ENCODE measurements at places on chromosomes 3 and 15.
A peak's percentile ranks its signal among the peaks of the same experiment; 100 is the strongest.

DNA sequence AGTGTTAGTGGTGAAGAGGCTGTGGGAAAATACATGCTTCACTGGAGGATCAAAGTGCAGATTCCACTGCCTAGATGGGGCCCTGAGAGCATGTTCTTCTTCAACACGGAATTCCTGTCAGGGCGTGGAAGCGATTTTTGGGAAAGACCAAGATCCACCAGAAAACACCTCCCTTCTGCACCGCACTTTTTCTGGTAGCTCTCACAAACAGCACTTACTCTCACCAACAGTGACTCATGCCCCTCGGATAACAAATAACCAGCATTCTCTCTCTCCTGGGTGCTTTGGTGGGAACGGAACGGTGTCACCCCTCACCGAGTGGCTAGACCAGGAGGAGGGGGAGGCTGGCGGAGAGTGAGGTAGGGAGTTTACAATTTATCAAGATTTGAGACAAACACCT lies 40.1 kb downstream of the ADAMTSL3 start:
- DNase-seq = no peak

DNA sequence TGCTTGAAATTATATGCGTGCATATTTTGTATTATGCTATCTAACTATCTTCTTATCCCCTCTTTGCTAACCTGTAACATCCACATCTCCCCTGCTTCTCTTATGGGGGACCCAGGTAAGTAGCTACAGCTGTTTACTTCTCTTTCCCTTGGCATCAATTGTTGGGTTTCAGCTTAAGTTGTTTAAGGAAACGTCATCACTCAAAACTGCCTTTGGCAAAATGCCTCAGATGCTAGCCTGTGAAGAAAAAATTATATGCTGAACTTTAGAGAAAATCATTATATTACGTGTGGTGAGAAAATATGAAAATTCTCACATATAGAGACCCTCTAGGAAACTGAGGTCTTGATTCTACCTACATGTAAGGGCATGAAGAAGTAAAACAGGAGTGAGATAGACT lies 447.0 kb upstream of the NECTIN3 start:
- DNase-seq = no peak

- DNase-seq = peak; percentile 46
Measured at GRCh38 chr3:25547943-25548674, 116.6 kb downstream of the TOP2B start.

DNA sequence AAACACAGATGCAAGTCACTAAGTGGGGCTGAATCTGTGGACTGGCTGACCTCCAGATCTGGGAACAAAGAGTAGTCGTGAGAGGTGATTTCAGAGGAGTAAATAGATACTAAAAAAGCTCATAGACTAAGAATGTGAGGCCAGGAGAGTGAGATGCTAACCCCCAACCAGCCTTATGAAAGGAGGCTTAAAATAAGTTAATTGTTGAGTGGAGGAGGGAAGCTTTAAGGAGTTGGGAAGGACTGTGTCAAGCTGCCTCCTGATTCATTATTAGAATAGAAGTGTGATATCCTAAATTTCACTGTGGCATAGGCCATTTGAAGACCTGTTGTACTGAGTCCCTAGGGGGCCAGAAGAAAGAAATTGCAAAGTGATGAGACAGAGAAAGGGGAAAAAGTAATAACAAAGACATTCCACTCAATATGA lies 107.6 kb downstream of the RBPMS2 start:
- peak; percentile 3 for DNase-seq

DNA sequence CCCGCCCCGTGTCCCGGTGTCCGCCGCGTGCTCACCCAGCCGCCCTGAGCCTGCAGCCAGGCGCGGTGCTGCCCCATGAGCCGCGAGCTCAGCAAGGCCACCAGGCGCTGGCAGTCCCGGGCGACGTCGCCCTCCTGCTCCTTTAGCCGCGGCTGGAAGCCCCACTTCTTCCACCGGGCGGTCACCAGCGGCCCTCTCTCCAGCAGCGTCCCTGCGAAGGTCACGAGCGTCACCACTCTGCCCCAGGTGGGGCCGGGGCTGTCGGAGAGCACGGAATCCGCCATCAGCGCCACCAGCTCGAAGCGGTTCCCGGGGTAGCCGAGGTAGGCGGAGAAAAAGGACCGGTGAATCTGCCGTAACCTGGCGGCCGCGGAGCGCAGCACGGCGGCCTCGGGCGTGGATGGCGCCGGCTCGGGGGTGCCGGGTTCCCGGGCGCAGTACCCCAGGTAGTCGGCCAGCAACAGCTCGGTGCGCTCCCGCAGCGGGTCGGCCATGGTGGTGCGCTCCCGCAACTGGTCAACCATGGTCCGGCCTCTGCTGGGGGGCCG lies 298 bp downstream of the BCL2L10 start:
- no peak for DNase-seq

DNA sequence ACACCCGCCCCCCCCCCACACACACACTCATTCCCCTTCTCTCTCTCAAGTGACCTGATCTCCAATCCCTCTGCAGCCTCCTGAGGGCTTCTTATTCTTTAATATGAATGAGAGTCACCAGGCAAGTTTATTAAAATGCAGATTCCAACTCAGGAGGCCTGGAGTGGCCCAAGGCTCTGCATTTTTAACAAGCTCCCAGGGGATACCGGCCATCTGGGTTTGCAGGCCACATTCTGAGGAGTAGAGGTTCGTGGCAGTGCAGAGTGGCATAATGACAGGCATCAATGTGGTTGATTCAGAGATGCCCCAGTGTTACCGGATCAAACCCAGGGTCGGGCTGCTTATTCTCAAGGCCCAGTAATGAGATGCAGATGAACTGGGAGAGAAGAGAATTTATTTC lies 18.9 kb downstream of the EIF1B start:
- DNase-seq = no peak

DNA sequence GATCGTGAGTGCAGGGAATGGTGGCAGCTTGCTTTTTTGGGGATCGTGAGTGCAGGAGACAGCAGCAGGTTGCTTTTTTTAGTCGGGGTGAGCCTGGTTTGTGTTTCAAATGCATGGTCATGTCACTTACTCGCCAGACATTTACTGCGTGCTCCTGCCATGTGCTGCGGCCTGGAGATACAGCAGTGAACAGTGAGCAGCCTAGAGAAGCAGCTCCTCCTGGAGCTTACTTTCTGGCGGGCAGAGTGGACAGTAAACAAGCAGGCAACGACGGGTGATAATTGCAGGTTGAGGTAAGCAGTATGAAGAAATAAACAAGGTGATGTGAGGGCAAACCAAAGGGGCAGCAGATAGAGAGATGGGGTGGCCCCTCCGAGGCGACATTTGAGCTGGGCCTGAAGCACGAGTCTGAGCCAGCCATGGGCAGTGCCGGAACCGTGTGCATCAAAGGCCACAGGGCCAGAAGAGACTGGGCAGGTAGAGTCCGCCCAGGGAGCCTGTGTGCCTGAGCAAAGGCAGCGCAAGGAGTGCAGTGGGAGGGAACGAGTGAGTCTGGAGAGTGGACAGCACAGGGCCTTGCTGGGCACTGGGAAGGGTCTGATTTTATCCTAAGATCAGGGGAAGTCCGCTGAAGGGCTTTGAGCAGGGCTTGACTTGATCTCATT lies 57.3 kb upstream of the RASA2 start:
- DNase-seq = no peak

DNA sequence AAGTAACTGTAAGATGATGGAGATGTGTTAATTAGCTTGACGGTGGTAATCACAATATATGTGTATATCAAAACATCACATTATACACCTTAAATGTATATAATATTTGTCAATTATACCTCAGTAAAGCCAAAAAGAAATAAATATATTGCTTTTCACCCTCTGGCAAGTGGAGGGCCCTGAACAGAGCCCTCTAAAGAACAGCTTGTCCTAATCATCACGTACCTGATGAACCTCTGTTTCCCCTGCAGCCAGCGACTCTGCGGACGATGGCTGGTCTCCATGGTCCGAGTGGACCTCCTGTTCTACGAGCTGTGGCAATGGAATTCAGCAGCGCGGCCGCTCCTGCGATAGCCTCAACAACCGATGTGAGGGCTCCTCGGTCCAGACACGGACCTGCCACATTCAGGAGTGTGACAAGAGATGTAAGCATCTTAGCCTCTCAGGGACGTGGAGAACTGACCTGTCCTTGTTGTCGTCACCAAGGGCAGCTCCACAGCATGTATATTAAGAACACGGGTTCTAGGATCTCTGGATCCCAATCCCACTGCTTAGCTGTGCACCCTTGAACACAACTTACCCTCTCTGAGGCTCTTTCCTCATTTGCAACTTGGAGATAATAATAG lies 6.3 kb downstream of the THBS1 start:
- DNase-seq = peak; percentile 4

DNA sequence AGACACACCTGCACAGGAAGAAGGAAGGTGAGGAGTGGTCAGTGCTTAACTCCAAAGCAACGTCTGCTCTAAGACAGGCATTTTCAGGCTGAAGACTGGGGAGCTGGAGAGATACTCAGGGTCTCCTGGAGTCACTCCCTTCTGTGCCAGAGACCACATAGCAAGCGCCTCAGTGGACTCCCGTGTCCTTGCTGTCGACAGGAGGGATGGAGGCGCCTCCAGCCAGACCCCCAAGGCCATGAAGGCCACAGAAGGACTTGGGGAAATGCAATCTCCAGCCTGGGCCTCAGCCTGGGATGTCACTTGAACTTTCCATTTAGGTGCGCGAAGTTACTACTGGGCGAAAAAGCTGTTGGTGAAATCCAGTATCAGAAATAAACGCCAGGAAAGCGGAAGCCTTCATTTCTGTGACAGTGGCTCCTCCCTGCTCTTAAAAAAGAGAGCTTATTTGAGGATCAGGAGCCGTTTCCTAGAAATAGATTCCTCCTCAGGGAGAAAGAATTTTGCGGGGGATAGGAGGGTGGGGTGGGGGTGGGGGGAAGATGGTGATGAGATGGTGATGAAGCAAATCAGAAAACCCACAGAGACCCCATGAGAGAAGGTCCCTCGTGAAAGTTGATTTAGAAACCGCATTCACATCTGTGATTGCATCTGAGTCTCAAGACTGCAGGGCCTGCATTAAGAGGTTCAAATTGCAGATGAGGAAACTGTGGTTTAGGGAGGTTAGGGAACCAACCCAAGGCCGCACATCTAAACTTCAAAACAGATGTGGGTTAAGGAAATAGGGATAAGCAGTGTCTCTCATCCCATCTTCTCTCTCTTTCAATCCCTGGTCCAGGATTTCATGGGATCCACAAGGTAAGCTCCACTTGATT lies 78.8 kb downstream of the ATP2B2 start:
- no peak for DNase-seq

- DNase-seq = no peak
Measured at GRCh38 chr3:37859354-37859753, 2.3 kb upstream of the CTDSPL start.

DNA sequence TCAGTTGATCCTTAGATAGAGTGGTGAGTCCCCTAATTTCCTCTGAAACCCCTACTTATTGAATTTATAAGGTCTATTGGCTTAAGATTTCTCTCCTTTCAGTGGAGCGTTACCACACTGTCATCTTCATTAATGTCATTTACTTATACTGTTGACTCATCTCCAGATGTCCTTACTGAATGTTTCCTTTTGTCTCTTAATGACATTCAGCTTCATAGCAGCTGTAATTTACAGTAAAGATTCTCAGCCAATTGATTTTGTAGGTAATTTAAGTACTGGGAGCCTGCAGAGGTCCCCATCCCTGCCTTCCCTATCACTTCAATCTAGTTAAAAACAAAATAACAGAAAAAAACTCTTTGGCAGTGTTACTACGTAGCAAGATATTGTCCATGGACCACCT lies 18.8 kb downstream of the STX19 start:
- no peak for DNase-seq

GRCh38 chr15:33565094-33565493 lies 254.3 kb downstream of the RYR3 start:
- peak; percentile 21 for DNase-seq

GRCh38 chr3:37641556-37641955 lies 220.1 kb upstream of the CTDSPL start:
- no peak for DNase-seq

DNA sequence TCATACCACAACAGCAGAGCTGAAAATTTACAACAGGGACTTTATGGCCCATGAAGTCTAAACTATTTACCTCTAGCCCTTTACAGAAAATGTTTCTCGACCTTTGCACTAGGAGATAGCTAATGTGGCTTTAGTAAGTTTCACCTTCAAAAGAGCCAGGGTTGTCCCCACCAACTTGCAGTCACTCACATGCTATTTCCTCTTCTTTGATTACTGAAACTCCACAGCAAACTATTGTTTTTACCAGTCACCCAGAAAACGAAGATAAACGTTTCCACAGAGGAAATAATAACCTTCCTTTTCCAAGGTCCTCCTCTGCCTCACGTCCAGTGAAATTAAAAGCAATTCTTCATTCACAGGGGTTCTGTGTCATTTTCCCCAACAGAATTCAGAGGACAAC lies 48.2 kb downstream of the WWTR1 start:
- no peak for DNase-seq

DNA sequence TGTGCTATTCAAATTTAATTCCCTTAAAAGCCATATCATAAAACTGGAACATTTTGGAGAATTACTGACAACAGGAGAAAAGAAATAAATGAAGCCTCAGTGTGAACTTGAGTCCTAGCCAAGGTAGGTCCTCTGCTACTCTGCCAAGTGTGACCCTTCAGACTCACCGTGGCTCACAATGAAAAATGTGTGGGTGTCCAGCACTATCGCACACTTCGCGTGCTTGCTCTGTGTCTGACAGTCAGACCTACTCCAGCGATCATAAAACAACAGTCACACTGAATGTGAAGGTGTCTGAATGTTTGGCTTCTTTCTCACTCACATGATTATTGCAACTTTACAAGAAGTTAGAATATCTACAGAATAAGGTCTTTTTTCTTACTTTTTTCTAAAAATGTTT lies 65.8 kb upstream of the TRA2B start:
- DNase-seq = no peak

DNA sequence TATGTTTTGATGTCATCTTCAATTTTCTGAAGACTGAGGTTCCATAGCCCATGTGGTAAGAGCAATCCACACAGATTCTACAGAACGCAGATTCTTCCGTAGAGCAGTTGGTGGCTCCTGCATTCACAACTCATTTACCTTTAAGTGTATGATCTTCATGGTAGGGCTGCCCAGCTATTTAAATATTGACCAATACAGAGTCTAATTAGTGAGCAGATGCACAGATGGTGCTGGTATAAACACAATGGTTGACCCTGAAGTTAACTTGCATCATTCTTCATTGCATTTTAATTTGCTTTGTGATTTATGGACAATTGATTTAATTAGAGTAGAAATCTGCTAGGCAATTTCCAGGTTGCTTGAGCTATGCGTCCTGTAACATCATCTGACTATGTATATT lies 269.2 kb downstream of the SQOR start:
- no peak for DNase-seq

- DNase-seq = no peak
Measured at GRCh38 chr3:98325055-98325454, 28.6 kb upstream of the OR5K4 start.

DNA sequence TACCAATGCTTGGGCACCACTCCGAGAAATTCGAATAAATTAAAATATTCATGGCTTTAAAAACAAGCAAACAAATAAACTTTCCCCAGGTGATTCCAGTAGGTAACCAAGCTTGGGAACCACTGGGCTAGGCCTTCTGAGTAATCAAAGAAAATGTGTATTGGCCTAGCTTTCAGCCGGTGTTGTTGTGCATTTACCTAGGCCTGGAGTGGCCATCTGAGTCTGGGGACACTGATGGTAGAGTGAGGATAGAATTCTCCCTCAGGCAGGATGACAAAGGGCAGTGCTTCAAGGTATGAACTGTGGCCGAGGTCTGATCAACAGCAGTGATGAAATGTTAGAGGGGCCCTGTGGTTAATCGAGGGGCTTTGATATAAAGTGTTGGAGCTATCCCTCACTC lies 440.5 kb downstream of the EPHB1 start:
- DNase-seq = no peak

Measured in stromal cell of bone marrow (primary cell).